ENCODE measurements at places on chromosomes 1 and 21. TPM values are rescaled to one million over a fixed set of nuclear protein-coding genes. Genes with fewer than 3 reads are reported as not detected.

Gene SHISA4
- total RNA-seq = 16.1 TPM

Gene CLDN19
- total RNA-seq = not detected

GRCh38 chr1:209685821-209686220 is 10.6 kb downstream of the G0S2 start:
- DNase-seq = no peak

DNA sequence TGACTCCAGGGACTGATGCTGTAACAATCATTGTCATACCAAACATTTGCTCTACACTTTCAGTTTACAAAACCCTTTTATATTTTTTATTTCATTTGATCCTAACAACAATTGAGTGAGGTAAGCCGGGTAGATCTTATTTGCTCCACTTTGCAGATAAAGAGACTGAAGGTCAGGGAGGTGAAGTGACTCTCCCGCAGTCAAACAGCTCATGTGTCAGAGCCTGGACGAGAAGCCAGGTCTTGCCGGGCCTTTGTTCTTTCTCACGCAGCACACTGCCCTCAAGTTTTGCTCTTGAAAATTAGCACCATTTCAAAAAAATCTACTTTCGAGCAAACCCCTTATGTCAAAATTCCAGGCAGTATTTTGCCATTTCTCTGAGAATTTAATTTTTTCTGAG is 65.2 kb downstream of the CD247 start:
- DNase-seq = no peak

DNA sequence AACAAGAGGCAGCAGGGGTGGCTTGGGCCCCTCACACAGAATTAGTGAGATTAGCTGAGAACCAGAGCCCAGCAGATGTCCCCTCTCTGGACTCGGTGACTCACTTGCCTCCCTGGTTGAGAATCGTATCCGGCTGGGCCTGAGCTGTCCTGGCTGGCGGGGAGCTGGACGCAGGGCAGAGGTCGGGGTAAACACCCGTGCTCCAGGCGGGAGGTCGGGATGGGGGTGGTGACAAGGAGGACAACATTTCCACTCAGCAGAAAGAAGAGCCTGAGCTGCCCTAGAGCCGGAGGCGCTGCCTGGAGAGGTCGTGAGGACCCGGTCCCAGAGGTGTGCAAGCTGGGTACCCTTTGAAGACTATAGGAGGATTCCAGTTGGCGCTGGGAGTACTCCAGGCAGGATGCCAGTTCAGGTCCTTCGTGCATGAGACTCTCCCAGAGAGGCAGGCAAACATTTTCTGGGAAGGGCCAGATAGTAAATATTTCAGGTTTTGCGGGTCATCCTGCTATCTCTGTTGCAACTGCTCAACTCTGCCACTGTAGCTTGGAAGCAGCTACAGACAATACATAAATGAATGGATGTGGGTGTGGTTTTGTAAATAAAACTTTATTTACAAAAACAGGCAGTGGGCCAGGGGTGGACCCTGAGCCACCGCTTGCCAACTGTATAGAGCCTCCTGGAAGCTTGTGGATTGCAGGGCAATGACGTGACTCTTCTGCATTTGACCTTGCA is 116.8 kb upstream of the WNT4 start:
- DNase-seq = no peak

DNA sequence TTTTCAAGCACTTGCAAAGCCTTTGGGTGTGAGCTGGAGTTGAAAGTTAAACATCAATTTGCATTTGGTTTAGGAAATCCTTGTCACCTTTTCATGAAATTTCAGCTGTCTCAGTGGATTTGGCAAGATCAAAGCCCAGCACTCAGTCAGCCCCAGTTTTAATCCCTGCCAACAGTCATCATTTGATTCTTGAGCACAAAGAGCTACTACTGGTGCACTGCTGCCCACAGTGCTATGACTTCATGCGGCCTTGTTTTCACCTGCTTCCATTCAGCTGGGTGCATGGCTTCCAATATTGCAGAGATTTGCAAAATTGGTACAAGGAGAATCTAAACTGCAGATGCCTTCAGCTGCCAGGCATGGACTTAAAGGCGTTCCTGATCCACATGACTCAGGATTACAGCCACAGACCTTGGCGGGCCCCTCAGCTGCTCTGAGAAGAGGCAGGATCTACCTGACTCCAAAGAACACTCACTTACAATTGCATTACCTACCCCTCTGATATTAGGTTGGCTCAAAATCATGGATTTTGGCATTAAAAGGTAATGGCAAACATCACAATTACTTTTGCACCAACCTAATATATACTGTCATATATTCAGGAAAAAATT is 259.1 kb downstream of the DSCAM start:
- DNase-seq = no peak

DNA sequence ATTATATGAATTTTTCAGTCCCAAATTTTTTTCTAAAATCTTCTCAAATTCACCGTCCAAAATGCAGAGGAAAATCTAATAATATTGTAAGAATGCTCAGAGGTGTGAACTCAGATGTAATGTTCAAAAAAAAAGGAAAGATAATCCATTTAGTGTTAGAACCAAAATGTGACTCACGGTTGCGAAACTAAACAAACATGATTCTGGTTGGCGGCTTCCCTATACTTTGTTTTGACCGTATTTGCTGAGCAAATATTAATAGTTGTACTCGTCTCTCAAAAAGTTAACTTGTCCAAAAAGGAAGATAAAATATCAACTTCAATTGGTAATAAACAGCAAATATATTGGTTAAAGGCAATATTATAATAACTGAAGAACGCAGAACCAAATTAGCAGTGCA is 34.4 kb downstream of the ZSWIM5 start:
- no peak for DNase-seq

GRCh38 chr1:156689953-156690674 is 12.9 kb upstream of the NES start:
- no peak for DNase-seq

DNA sequence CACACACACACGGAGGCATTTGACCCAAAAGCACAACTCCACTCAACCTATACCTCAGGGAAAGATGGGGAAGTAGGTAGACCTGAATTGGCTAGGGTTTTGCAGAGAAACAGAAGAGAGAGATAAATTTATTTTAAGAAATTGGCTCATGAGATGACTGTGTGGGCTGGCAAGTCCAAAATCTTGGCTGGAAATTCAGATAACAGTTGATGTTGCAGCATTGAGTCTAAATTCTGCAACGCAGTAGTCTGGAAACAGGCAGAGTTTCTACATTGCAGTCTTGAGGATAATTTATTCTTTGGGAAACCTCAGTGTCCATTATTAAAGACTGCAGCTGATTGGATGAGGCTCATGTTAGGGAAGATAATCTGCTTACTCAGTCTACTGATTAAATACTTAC is 4.3 kb upstream of the LCE2B start:
- no peak for DNase-seq

DNA sequence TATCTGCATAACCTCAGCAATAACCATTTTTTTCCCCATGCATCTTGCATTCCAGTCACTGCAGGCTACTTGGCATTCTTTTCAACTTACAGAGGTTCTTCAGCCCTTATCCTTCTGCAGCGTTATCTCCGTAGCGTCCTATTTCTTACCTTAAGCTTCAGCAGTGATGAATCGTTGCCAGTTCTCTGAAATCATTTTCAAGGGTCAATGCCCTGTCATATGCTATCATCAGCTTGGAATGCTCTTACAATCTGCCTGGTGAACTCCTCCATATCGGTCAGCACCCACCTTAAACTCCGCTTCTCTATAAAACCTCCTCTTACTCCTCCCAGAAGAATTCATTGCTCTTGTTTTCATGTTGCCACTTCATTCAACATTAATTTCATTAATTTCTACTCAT is 105.1 kb upstream of the DPH5 start:
- no peak for DNase-seq

GRCh38 chr1:208990456-208990855 is 593.1 kb upstream of the CAMK1G start:
- DNase-seq = no peak

Gene ANGPTL3
- not detected for total RNA-seq

Gene PODN
- 1.2 TPM for total RNA-seq

Gene LCE1C
- total RNA-seq = not detected

DNA sequence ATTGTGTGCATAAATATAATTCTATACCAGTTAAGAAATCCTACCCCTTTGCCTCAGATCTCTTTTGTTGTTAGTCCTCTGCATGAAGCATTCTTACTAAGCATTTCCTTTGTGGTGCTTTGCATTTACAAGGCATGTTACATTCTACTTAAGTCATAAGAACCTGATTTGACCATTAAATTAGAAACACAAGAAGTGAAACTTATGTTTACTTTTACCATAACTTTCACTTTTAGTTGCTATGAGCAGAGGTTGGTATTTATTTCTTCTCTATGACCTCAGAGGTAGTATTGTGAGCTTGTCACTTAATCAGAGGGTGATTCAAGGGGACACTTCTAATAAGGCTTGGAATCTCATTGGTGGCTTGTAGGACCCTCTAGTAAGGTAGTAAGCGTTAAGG is 9.0 kb downstream of the FAM20B start:
- DNase-seq = no peak

GRCh38 chr1:221823149-221823548 is 81.3 kb upstream of the DUSP10 start:
- no peak for DNase-seq

Gene ALG14
- 4.1 TPM for total RNA-seq
